ENCODE measurements at places on chromosomes 2 and 18.
A peak's percentile ranks its signal among the peaks of the same experiment; 100 is the strongest.

GRCh38 chr18:11149441-11150270 lies at the start of gene PIEZO2:
TSS of gene PIEZO2 (minus strand) at chr18:11149569. CDS start at chr18:11148588, 981 bp downstream.
- peak; percentile 78 for DNase-seq

- no peak for DNase-seq
These were observed 554.1 kb upstream of the SETBP1 start for GRCh38 chr18:44126598-44126997.

DNA sequence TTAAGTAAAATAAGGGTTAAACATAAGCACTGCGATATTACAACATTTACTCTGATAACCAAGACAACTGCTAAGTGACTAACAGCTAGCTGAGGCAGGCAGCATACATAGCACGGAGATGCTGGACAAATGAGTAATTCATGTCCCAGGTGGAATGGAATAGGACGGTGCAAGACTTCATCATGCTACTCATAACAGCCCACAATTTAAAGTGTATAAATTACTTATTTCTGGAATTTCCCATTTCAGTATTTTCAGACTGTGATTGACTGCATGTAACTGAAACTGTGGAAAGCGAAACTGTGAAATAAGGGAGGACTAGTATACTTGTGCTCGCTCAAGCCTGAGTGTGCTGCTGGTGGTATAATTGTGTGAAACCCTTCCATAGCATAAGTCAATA lies 12.9 kb downstream of the IER3IP1 start:
- peak; percentile 65 for DNase-seq

DNA sequence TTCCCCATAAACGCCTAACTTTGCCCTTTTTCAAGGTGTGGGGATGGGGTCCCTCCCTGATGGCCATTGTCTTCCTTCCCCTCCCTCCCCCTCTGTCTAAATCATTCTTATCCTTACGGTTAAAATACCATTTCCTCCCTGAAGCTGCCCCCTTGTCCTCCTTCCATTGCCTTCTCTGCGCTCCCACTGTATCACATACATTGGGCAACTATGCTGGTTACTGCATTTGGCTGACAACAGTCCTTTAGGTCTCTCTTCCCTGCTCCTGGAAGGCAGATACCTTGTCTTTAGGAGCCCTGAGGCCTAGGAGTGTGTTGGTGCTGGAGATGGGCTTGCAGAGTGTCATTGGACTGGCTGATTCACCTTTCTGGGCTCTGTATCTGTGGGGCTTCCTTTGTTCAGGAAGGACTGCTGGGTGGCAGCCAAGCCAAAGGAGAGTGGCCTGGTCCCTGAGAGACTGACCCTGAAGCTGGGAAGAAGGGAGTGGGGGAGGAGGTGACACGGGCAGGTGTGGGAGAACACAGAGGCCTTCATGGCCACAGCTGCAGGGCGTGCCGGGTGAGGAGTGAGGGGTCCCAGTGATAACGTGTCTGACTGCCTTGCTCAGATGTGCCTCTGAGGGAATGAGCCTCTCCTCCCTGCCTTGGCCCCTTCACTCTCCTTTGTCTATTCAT lies 2.2 kb downstream of the WNT6 start:
- no peak for DNase-seq

DNA sequence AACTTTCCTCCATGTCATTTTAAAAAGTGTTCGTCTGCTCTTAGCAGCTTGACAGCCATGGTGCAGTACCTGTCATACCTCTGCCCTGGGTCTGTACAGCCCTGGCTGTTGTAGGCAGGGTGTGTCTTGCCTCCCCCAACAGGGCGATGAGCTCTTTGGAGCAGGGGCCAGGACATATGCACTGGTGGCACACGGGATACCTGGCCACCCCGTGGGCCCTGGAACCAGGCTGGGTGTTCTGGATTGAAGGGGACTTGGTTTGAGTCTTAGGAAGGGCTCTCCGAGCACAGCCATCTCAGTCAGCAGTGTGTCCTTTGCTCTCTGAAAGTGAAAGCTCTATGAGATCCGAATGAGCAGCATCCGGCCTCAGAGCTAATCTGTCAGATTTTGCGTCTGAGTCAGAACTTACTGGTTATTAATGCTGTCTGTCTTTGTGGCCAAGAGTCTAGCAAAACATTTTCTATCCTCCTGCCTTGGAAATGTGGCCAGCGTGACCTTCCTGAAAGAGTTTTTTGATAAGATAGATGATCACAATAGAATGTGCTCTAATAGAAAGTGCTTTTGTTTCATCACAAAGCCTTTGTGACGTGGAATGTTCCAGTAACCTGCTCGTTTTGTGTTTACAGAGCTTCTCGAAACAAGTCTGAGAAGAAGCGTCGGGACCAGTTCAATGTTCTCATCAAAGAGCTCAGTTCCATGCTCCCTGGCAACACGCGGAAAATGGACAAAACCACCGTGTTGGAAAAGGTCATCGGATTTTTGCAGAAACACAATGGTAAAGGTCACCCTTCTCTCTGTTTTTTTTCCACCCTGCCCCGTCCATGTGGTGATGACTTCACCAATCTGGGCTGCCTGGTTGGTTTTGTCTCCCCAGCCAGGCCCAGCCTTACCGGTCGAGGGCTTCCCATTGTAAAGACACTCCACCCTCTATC lies 77.3 kb upstream of the RPL31 start:
- peak; percentile 62 for DNase-seq

DNA sequence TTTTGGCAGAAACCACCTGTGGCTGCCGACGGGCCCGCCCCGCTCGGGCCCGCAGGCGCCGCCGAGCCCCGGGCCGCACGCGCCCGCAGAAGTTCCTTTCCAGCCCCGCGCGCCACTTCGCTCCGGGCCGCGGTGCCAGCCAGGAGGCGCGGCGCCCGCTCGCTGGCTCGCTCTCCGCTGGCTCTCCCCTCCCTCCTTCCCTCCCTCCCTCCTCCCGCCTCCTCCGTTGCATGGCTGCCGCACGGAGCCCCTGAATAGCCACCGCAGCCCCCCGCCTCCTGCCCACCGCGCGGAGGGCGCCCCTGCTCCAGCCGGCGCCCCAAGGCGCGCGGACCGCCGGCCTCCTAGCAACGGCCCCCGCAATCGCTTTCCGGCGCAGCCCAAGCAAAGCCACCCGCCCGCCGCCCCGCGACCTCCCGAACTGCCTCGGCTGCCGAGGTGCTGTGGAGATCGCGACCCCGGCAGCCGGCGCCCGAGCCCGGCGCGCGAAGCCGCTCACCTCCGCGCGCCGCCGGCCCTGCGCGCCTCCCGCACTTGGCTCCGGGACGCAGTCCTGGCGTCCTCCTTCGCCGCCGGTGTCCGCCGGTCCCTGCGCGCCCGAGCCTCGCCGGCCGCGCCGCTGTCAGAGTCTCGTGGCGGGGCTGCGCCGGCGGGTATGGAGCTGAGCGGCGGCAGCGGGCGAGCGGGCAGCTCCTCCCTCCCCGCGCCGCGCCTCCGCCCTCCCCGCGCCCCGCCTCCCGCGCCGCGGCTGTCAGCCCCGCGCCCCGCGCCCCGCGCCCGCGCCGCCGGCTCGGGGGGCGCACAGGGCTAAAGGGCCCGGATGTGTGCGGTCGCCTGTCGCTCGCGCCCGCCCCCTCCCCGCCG lies at the start of gene ZBTB7C:
ZBTB7C (minus strand) TSS at position 657 of the 864 bp plus-strand sequence.
- no peak for DNase-seq

GRCh38 chr2:11333427-11334183 lies 10.8 kb downstream of the ROCK2 start:
- no peak for DNase-seq

- DNase-seq = no peak
These were observed 88.9 kb downstream of the MCFD2 start for GRCh38 chr2:46826569-46827245.

DNA sequence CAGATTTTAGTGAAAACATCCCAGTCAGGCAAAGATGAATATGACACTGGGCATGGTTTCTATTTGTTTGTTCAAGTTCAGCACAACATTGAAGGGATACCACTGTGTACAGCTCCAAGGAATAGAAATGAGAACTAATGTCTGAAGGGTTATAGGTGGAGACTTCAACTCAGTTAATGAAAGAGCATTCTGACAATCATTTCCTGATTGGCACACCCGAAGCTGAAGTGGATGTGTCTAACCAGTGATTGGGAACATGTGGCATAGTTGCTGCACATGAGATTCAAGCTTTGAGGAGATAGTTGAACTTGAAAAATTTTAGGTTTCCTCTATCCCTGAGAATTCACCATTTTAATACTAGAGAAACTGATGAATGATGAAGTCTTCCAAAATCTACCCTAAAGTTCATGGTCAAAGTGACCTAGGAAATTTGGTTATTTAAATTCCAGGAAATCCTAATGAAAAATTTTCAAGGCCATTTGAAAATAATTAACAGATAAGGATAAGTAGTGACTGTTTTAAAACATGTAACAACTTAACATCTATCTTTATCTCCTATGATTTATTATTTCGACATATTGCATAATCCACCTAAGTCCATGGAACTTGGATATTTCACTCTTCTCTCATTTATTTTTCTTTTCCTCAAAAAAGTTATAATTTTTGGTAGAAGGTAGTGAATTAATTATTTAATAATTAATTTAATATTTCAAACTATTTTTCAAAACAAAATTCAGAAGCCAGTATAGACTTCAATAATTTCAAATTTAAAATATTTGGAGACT lies 38.0 kb downstream of the SLC9A4 start:
- no peak for DNase-seq

DNA sequence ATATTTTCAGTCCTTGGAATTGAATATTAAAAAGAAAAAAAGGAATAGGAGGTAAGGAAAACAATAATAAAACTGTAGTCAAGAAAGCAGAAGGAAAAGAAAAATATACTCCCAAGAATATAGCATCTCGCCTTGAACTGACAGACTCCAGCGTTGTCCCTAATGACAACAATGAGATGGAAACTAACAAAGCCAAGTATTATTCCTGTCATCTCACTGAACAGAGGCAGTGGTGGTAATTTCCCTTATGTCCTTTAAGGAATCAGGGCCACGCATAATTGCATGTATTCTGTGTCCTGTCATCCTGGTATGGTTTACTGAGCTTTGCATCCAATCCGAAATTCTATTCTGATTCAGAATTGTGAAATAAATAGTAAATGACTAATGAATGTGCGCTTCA lies 158.9 kb downstream of the LRRTM4 start:
- DNase-seq = no peak

DNA sequence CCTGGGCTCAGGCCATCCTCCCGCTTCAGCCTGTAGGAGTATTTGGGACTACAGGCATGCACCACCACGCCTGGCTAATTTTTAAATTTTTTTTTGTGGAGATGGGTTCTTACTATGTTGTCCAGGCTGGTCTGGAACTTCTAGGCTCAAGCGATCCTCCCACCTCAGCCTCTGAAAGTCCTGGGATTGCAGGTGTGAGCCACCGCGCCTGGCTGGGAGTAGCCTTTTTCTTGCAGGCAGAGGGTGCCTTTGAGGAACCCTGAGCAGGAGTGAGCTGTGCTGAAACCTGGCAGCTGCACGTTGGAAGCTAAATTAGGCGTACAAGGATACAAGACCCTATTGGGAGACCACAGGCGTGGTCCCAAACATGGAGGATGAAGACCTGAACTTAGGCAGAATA lies 8.0 kb downstream of the CTDSP1 start:
- no peak for DNase-seq

- DNase-seq = peak; percentile 61
These were observed 513 bp downstream of the TRIP12 start for GRCh38 chr2:229921101-229921891.

GRCh38 chr2:89850481-89850880 lies 1159.0 kb downstream of the RPIA start:
- no peak for DNase-seq

- DNase-seq = no peak
These were observed 39.6 kb upstream of the EPC2 start for GRCh38 chr2:148604927-148605326.

DNA sequence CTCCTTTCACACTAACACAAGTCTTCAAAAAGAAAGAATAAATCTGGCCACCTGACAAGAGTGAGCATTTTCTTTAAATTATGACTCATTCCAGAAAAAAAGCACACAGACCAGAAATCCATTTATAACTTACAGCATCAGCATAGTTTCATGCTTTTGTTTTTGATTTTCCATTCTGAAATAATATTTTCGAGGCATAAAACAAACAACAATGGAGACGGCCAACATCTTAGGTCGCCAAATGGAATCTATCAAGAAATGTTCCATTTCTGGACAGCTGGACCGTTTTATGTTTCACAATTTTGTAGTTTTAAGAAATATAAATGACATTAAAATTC lies 165.4 kb upstream of the ZFP36L2 start:
- DNase-seq = peak; percentile 46

- no peak for DNase-seq
These were observed 28.5 kb upstream of the FAHD2A start for GRCh38 chr2:95374029-95374428.

- no peak for DNase-seq
These were observed 174.2 kb upstream of the EPAS1 start for GRCh38 chr2:46123013-46123412.

- no peak for DNase-seq
These were observed 24.4 kb upstream of the CATIP start for GRCh38 chr2:218332288-218332687.

- peak; percentile 32 for DNase-seq
These were observed 1.8 kb downstream of the SERPINB13 start for GRCh38 chr18:63588909-63589308.

DNA sequence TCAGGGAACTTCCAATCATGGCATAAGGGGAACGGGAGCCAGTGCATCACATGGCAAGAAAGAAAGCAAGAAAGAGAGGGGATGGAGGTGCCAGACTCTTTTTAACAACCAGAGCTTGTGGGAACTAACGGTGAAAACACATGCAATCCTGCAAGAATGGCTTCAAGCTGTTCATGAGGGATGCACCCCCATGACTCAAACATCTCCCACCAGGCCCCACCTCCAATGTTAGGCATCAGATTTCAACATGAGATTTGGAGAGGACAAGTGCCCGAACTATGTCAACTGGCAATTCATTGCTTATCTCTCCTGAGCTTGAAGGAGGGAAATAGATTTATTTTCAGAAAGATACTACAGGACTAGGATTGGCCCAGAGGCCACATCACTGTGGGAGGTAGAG lies 270.0 kb downstream of the SLC4A3 start:
- DNase-seq = no peak

- DNase-seq = no peak
These were observed 56.2 kb downstream of the KCNG2 start for GRCh38 chr18:79853993-79854364.

DNA sequence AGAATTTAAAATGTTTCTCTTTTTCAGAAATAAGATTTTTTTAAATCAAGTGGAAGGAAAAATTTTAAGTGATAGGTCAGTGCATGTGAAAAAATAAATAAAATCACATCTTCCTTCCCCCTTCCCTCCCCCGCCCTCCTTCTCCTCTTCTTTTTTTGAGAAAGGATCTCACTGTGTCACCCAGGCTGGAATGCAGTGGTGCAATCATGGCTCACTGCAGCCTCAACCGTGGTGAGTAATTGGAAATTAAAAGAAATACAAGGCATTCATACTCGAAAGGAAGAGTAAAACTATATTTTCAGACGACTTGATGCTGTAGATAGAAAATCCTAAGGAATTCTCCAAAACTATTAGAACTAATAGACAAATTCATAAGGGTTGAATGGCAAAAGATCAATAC lies 16.9 kb upstream of the CRACDL start:
- DNase-seq = peak; percentile 53

DNA sequence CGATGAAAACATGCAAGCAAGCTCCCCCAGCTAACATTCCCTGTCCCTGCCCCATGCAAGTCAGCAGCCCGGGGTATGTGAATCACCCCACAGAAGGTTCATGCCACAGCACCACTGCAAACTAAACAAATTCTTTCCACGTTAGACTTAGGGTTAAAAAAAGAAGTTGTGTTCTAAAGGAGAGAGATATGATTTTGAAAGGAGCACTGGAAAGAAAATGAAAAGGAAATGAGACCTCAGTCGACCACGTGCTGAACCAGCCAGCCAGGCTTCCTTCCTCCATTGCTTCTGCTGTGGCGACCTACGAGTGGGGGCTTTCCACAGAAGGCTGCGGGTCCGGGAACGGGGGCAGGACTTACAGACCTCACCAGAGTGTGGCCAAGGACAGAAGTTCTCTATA lies 52.0 kb downstream of the ARL4C start:
- peak; percentile 92 for DNase-seq

GRCh38 chr2:205245652-205246051 lies 436.6 kb upstream of the NRP2 start:
- peak; percentile 86 for DNase-seq
